ENCODE measurements at places on chromosomes 7 and 10. TPM values are rescaled to one million over a fixed set of nuclear protein-coding genes. Genes with fewer than 3 reads are reported as not detected.

TDRD1 gene
- total RNA-seq, result 0.88 TPM

THSD7A gene
- total RNA-seq, result 24.3 TPM

RAB19 gene
- total RNA-seq, result 11.5 TPM

IL2RA gene
- total RNA-seq, result 11.9 TPM

RPS24 gene
- 1,088 TPM for total RNA-seq

MYL10 gene
- total RNA-seq, result not detected

SPOCK2 gene
- 19.7 TPM for total RNA-seq

TMEM196 gene
- 0.06 TPM for total RNA-seq

CCL24 gene
- not detected for total RNA-seq

ASB10 gene
- total RNA-seq, result not detected

ZNF503 gene
- total RNA-seq, result 34.7 TPM

NAT16 gene
- not detected for total RNA-seq

PLAU gene
- 40.8 TPM for total RNA-seq

MDFIC gene
- 32.9 TPM for total RNA-seq

ACTL6B gene
- total RNA-seq, result not detected

NXPH1 gene
- not detected for total RNA-seq

ATP6V0A4 gene
- total RNA-seq, result 30.5 TPM

NUDT13 gene
- 3.3 TPM for total RNA-seq

TYSND1 gene
- 13.8 TPM for total RNA-seq

AKR1B15 gene
- total RNA-seq, result not detected

PDK4 gene
- 45.0 TPM for total RNA-seq

ACTR3C gene
- 31.6 TPM for total RNA-seq

SPDYE1 gene
- not detected for total RNA-seq

AGFG2 gene
- total RNA-seq, result 37.3 TPM

EPHB6 gene
- 17.4 TPM for total RNA-seq

SPAG6 gene
- 8.4 TPM for total RNA-seq

CALML5 gene
- not detected for total RNA-seq

PRSS2 gene
- not detected for total RNA-seq

LRGUK gene
- 3.8 TPM for total RNA-seq

CALHM2 gene
- 26.0 TPM for total RNA-seq

CC2D2B gene
- total RNA-seq, result 2.5 TPM

All from kidney (tissue), 22 donors.